ENCODE measurements at places on chromosomes 6 and 20. TPM values are rescaled to one million over a fixed set of nuclear protein-coding genes. Genes with fewer than 3 reads are reported as not detected.

DNA sequence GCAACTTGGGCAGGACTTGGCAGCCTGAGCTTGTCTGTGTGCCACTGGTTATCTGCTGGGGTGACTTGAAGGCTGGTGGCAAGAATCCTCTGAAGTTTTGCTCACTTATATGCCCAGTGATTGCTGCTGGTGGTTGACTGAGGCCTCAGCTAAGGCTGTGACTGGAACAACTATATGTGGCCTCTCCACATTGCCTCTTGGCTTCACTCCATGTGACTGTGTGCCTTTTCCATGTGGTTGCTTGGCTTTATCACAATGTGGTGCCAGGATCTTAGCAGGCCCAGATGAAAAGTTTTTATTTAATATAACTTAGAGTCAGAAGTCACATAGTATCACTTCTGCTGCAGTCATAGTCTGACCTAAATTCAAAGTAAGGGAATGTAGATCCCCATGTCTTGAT is 104.5 kb downstream of the ADAT2 start:
- no peak overlapping the region for H3K4me3 ChIP-seq
- H3K4me1 ChIP-seq: no peaks in the 10 kb centered on the region
- no peaks in the 10 kb centered on the region for H3K27me3 ChIP-seq
- no peak for DNase-seq

- no peaks in the 10 kb centered on the region for H3K27me3 ChIP-seq
- H3K4me3 ChIP-seq: no peak overlapping the region
- H3K4me1 ChIP-seq: no peaks in the 10 kb centered on the region
- H3K27ac ChIP-seq: peak overlapping the region; percentile 79
- peaks cover 8% of the 10 kb centered on the region for H3K36me3 ChIP-seq
These were observed 105.7 kb downstream of the ASXL1 start for GRCh38 chr20:32463642-32464400.

GRCh38 chr6:133291671-133292070 is 50.5 kb downstream of the EYA4 start:
- no peak overlapping the region for H3K4me3 ChIP-seq
- H3K27ac ChIP-seq: no peak overlapping the region
- no peaks in the 10 kb centered on the region for H3K27me3 ChIP-seq
- no peaks in the 10 kb centered on the region for H3K36me3 ChIP-seq
- no peaks in the 10 kb centered on the region for H3K4me1 ChIP-seq

DNA sequence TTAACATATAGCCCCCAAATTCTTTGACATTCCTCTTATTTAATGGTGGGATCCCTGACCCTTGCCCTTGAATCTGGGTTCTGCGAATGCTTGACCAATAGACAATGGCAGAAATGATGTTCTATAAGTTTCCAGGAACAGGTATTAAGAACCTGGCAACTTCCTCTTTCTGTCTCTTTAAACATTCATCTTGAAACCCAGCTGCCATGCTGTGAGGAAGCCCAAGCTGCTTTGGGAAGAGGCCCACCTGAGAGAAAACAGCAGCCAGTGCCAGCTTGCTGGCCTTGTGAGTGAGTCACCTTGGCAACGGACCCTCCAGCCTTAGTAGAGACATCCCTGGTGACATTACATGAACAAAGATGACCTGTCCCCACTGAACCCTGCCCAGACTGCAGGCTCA is 45.2 kb upstream of the RALY start:
- H3K27ac ChIP-seq: no peak overlapping the region
- no peak for DNase-seq
- H3K27me3 ChIP-seq: no peaks in the 10 kb centered on the region
- no peaks in the 10 kb centered on the region for H3K4me1 ChIP-seq
- H3K36me3 ChIP-seq: no peaks in the 10 kb centered on the region
- no peak overlapping the region for H3K4me3 ChIP-seq

DNA sequence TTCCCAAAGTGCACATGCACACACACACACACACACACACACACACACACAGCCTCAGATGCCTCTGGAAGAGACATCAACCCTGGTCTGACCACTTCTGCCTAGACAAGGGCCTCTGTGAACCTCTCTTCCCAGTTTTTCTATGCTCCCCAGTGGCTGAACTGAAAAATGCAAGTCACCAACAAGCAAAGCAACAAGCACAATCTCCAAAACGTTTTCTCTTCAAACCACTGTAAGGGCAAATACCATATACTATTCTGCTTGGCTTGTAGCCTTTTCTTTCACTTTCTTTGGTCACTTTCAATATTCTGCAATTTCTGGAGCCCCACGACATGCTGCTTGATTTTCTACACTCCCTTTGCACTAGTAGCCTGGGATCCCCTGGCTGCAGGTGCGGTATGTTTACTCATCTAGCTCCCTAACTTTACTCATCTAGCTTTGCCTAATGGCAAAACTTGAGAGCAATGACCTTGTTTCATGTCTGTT is 121.4 kb upstream of the DST start:
- H3K4me3 ChIP-seq: no peak overlapping the region
- H3K27ac ChIP-seq: no peak overlapping the region
- DNase-seq: no peak
- no peaks in the 10 kb centered on the region for H3K27me3 ChIP-seq
- no peaks in the 10 kb centered on the region for H3K4me1 ChIP-seq

The TRIM40 gene
- total RNA-seq: 13.7 TPM

- H3K4me1 ChIP-seq: no peaks in the 10 kb centered on the region
- no peak overlapping the region for H3K4me3 ChIP-seq
- no peak for DNase-seq
- H3K27me3 ChIP-seq: no peaks in the 10 kb centered on the region
These were observed 8.9 kb downstream of the VSTM2L start for GRCh38 chr20:37911838-37912281.

DNA sequence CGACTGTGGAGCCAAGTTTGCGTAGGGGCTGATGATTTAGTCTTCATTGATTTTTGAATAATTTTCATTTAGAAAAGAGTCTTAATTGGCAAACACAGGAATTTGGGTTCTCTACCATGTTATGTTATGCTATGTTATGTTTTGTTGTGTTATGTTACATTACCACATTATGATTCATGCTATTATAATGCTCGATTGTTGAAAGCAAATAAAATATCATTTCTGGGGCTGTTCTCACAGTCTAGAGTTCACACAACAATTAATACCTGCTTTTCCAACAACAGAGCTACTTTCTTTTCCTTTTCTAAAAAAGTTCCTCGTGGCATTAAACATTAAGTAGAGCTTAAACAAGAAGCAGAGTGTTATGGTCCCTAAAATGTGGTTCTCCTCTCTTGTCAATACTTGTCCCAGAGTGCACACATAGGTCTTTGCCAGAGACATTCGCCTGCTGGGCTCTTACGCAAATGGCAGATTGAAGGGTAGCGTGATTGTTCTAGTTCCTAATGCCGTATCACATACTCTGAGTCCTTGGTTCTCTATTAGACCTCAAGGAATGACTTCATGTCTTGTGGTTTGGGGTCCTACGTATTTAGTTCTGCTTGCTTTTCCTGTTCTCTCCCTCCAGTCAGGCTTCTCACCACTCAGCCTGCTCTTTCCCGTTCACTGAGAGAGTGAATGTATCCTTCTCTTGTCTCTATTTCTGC is 370.3 kb downstream of the CD109 start:
- no peaks in the 10 kb centered on the region for H3K36me3 ChIP-seq
- no peak overlapping the region for H3K27ac ChIP-seq
- H3K27me3 ChIP-seq: no peaks in the 10 kb centered on the region
- H3K4me3 ChIP-seq: no peak overlapping the region

DNA sequence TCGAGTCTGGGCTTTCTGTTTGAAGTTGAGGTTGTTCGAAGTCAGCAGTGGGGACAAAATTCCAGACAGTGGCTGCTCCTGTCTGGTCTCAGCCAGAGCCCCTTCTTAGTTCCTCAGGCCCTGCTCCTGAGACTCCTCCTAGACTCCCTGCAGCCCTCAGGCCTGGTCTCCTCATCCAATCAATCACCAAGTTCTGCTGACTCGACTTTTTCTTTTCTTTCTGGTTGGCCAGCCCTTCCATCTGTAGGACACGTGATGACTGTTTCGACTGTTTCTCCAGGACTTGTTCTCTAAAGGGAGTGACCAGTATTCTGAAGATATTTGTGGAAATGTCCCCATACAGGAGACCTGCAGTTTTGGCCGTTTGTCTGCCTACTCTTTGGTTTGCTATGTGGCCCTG is 19.5 kb downstream of the PPP1R3G start:
- DNase-seq: no peak
- H3K36me3 ChIP-seq: no peaks in the 10 kb centered on the region
- no peak overlapping the region for H3K27ac ChIP-seq
- H3K4me1 ChIP-seq: no peaks in the 10 kb centered on the region
- H3K27me3 ChIP-seq: no peaks in the 10 kb centered on the region
- no peak overlapping the region for H3K4me3 ChIP-seq

DNA sequence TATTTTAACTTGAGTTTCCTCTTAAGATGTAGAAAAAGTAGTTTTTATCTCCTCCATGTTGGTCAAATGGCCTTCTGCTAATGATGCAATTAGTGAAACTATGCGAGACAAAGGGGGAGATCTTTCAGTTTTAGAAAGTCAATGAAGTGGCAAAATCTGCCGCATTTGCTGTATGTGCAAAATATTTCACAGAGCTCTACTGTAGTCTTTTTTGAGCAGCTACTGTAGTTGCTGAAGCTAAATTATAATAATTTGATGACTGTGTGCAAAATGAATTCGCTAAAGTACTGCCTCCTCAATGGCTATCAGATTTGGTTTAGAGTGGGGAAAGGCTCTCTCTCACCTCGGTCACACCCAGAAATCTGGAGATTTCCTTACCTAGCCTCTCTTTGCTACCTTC is 267.6 kb upstream of the ZFP64 start:
- no peak overlapping the region for H3K27ac ChIP-seq
- H3K4me1 ChIP-seq: no peaks in the 10 kb centered on the region
- no peaks in the 10 kb centered on the region for H3K36me3 ChIP-seq
- DNase-seq: no peak
- H3K4me3 ChIP-seq: no peak overlapping the region
- H3K27me3 ChIP-seq: no peaks in the 10 kb centered on the region

The OR2B6 gene
- not detected for total RNA-seq

Measured in Peyer's patch (tissue), 4 donors.